ENCODE measurements at places on chromosomes 5 and 9.
A peak's percentile ranks its signal among the peaks of the same experiment; 100 is the strongest.

- DNase-seq: no peak
These were observed 19.4 kb downstream of the NR2F1 start for GRCh38 chr5:93602241-93603077.

- DNase-seq: no peak
These were observed 111.1 kb upstream of the FBXL7 start for GRCh38 chr5:15388866-15389265.

GRCh38 chr5:78985116-78985724 lies at the start of gene ARSB:
ARSB (minus strand) TSS chr5:78985310; CDS start chr5:78985248, 62 bp downstream.
- peak; percentile 36 for DNase-seq

- peak; percentile 73 for DNase-seq
These were observed 2.1 kb upstream of the ANXA2R start for GRCh38 chr5:43042176-43042625.

DNA sequence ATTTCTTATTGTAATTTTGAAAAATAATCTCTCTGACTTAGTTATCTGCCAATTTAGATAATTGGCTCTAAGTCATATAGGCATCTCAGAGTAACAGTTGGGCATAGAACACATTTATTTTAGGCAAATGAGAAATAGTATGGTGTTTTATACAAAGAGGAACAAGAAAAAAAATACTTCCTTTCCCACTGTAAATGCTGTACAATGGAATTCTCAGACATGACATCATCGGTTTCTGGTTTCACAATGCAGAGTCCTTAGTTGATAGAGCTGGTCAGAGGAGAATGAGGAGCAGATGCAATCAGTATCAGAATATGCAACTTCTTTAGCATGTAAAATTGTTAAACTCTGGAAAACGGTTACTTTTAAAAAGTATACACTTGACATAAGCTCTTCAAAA lies 49.4 kb downstream of the PLK2 start:
- DNase-seq: no peak

DNA sequence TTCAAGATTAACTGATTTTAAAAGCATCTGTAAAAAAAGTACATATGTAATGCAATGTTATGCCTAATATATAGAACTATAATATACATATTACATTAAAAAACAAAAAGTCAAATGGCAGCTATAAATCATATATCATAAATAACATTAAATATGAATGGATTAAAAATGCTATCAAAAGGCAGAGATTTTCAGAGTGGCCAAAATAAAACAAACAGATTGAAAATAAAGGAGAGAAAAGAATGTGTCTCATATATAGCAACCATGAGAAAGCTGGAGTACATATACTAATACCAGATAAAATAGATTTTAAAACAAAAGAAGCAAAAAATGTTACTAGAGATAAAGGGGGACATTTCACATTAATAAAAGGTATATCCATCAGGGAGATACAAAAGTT lies 38.5 kb downstream of the S1PR3 start:
- DNase-seq: no peak

DNA sequence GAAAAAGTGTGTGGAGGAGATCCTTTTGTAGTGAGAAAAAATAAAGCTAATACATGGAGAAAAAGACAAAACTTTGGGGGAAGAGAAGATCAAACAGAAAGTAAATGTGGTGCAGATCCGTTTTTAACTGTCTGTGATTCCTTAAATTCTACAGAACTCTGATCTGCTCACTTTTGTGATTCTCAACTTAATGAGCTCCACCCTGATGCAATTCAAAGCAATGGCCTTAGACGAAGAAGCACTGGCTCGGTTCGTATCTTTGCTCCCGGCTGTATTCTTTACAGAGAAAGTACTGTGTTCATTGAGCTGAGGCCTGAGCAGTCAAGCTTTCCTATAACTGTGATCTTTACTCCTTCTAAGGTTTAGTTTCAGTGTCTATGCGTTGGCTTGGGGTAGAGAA lies 453.4 kb downstream of the DMAC1 start:
- no peak for DNase-seq

- DNase-seq: no peak
These were observed 160.6 kb upstream of the GNA14 start for GRCh38 chr9:77808751-77809081.

DNA sequence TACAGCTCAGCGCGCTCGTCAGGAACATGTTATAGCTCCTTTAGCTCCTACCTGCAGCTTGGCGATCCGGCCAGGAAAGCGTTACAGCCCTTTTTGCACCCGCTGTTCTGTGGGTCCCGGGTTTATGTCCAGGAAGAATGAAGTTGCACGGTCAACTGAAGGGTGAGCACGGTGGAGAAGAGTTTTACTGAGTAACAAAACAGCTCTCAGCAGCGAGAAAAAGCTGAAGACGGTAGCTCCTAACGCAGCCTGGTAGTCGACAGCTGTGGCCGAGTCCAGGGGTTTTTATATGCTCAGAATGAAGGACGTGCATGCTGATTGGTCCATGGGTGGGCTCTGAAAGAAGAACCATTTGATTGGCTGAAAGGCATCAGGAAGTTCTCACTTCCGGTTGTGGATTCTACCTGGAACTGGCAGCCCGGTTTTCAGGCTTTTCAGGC lies 1830.1 kb upstream of the NUDT12 start:
- no peak for DNase-seq

DNA sequence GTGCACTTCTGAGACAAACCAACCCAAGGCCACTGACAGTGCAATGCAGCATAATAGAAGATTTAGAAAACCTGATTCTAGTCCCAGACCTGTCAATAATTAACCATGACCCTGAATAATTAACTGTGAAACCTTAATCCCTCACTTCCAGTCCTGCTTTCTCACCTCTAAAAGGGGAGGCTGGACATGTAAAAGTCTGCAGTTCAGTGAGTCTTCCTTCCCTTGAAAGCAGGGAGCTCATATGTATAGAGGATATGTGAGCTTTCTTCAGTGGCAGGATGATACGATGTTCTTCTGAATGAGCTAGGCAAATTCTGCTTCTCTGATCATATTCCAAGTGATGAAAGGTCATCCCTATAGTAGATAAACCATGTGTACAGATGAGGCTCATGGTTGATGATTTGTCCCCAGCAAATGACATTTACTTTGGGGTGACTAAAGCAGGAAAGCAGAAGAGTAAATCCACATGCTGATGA lies 2.9 kb downstream of the KCNV2 start:
- no peak for DNase-seq

DNA sequence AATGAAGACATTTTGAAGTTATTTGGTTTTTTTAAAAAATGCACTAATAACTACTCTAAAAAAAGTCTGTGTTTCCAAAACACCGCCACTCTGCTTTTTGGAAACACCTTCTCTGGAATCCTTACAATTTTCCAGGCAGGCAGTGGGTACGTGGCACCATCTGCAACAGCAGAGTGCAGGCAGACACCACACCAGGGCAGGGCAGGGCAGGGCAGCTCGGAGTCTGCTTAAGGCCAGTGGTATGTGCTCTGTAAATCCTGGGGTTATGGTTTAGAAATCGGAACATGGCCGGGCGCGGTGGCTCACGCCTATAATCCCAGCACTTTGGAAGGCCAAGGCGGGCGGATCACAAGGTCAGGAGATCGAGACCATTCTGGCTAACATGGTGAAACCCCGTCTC lies 97.6 kb downstream of the TLE1 start:
- no peak for DNase-seq

DNA sequence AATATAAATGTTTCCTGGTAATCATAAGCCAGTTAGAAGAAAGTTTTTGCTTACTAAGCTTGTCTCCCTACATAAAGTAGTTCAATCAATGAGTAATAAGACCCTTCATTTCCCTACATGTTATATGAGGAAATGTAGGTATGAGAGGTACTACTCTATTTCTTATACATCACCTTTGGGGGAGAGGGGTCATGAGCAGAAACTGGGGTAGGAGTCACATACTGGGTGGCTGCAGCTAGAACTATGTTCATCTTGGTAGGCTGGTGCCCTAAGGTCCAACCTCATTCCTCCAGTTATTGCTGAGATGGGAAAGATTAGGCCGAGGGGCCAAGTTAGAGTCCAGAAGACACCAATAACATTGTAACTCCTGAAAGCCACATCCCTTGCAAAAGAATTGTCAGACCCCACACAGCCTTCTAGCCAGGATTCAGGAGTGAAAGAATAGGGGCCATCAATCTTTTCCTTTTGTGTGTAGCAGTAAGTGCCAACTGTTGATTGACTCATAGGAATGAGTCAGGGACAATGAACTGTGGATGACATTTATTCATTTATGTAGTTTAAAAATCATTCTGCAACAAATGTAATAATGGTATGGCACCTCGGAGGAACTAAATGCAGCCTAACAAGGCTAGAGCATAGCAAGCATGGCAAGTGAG lies 21.6 kb upstream of the SREK1 start:
- no peak for DNase-seq

- no peak for DNase-seq
These were observed 270.2 kb downstream of the NTRK2 start for GRCh38 chr9:84939774-84940173.

GRCh38 chr9:115106001-115106400 lies 12.0 kb downstream of the TNC start:
- no peak for DNase-seq
